Stimulated activated CD4-positive, alpha-beta T cell treated with anti-CD3 and anti-CD28 coated beads, Interleukin-12 subunit alpha, Interleukin-12 subunit beta, amount 100 ng/mL, for 48 hours (primary cell): ENCODE measurements at places on chromosomes 6 and 20.

- DNase-seq, result no peak
These were observed 4.8 kb downstream of the DPPA5 start for GRCh38 chr6:73349311-73349710.

DNA sequence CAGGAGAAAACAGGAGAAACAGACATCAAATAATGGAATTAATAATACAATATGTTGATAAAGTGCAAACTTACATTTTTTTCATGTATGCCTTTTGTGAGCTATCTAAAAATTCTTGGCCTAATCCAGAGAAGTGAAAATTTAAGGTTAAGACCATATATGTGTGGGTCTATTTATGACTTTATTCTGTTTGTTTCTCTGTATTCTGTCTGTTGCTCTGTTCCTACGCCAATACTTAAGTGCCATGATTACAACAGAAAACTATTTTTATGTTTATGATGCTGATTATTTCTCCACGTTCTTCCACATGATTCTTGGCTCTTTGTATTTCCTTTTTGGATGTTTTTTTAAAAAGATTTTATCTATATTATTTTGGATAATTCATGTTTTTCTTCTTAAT, 109.6 kb upstream of the MAP3K4 start:
- no peak for DNase-seq

DNA sequence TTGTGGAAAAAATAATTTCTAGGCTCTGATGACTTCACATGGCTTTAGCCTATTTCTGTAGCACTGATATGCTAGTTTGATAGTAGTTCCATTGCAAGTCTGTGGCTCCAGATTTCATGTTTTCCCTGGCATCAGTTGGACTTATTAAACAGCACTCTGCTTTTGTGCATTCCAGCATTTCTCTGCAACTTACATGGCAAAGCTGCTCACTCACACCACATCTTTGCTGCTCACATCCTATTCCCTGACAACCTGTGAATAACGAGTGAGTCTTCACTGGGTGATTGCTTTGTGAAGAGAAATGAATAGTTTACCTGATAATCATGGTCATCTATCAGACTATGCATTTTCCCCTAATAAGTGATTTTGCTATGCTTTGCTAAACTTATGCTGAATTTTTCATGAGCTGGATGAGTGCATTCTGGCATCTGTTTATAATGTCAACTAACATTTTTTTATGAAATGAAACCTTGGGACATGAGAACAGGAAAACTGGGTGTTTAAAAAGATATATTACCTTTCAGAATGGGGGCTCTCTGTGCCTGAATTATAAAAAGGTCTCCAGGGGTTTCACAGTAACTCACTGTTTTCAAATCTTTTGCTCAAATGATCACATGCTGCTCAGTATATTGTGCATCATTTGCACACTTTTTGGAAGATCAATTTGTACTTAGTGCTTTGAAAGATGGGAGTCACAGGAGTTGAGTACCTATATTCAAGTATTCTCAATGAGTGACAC, 301.8 kb downstream of the TBC1D32 start:
- DNase-seq, result no peak

- DNase-seq, result no peak
These were observed 29.7 kb upstream of the EXOC2 start for GRCh38 chr6:722608-723007.

DNA sequence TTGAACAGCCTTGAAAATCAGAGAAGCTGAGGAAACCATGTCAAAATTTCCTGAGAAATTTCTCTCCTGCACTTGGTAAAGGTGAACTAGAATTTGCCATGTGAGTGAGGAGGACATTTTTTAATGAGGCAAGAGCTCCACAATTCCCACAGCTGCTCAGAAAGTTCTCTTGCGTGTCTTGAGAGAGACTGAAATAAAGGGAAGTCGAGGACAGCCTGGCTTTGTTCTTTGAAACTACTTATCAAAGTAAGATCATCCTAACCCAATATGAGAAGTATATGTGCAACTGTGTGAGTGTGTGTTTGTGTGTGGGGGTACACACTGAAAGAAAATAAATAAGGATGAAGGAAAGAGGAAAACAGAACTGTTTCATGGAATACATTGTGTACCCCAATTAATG, 163.4 kb downstream of the SLC24A3 start:
- no peak for DNase-seq
